Activated T-helper 1 cell treated with anti-CD3 and anti-CD28 coated beads, Interleukin-2, amount 50 U/mL, for 16 hours (primary cell): ENCODE measurements at places on chromosomes 7 and 10.

GRCh38 chr10:71281646-71282322 is 37.3 kb upstream of the SLC29A3 start:
- no peak for DNase-seq

DNA sequence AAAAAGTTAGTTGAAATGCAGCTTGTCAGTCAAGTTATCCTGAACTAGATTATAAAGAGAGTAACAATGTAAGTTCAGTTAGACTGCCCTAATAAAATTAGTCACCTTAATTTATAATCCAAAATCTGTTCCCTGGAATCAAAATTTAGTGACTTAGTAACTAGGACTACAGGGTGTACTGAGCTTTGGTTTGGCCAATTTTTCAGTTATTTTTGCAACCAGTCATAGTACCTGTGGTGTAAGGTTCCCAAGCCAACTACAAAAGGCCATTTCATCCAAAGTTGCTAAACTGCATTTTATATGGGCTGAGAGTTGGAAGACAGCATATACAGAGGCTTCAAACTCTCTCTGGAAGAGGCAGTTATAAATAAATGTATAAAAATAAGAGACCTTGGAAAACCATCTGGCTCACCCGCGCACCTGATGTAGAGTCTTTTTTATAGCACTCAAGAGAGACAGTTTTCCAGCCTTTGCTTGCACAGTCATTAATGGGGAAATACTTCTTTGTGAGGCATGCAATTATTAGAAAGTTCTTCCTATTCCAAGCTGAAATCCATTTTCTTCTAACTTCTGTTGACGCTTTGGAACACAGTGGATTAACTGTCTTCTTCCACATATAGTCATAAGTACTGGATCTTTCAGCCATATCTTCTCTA is 59.2 kb downstream of the PUS7 start:
- DNase-seq: no peak

DNA sequence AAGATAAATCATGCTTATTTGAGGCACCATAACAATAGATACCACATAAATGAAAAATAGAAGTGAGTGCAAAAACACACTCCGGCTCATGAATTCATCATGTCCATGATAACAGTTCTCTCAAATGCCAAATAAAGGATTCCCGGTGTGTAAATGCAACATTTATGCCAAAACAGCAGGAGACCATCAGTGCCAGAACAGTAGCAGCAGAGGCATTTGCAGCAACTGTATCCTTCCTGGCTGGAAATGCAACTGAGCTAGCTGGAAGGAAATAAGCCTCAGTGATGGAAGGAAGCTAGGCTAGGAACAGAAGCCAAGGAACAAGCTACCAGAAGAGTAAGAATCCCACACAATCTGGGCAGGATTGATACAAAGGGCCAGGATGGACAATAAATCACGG is 79.9 kb upstream of the THSD7A start:
- no peak for DNase-seq

- no peak for DNase-seq
Measured at GRCh38 chr10:131179361-131179760, 132.2 kb downstream of the TCERG1L start.

GRCh38 chr10:60618861-60619260 is 159.4 kb upstream of the CDK1 start:
- DNase-seq: no peak

GRCh38 chr7:67593794-67594193 is 597.2 kb downstream of the TYW1 start:
- no peak for DNase-seq
